Stimulated activated CD8-positive, alpha-beta memory T cell treated with anti-CD3 and anti-CD28 coated beads, Interleukin-4, amount 100 ng/mL, for 1 hour (primary cell): ENCODE measurements at places on chromosomes 5 and 9.

DNA sequence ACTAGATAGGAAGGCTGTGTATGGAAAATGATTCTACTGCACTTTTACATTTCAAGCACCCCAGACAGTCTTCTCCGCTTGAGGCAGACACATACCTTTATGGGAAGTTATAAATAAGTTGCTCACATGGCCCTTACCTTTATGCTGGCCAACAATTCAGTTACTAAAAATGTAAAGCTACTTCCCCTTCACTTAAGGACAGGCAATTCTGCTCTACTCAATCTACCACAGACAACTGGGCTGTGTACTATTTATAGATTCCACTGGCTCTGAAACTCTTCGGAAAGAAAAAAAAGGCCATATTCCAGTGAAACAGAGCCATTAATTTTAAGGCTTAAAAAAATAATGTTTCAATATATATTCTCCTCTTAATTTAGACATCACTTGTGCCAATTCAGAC lies 59.4 kb downstream of the ELAVL2 start:
- DNase-seq, result no peak

GRCh38 chr5:110973510-110973909 lies 98.0 kb upstream of the TSLP start:
- DNase-seq, result no peak

DNA sequence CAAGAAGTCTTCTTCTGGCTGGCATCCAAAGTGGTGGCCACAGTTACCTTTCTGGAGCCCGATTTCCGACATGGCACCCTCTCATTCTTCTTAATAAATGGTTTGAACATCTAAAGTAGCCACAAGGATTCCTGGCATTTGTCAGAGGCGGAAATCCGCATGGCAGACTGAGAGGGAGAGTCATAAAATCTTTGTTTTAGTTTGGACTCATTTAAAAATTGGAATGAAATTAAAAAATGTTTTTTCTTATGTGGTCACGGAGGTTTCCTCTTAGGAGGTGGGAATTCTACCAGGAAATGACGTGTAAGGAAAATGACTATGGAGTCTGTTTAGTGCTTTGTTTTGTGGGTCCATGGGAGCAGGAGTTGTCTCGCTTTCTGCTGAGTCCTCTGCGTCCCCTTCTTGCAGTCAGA lies 133.0 kb upstream of the PTCH1 start:
- no peak for DNase-seq

DNA sequence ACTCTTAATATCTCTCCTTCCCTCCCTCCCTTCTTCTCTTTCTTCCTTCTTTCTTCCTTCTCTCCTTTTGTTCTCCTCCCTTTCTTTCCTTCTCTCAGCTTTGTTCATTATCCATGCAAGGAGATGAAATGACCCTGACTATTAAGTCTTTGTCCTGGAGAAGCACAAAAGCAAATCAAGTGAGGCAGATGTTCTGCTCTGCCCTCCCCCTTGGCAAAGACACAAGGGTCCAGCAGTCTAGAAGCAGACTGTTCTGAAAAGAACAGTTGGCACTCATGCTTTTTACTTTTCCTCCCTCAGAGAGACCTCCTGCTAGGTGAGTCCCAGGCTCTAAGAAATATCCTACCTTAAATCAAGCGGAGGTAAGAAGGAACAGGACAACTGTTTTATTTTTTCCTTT lies 1067.6 kb upstream of the DMAC1 start:
- no peak for DNase-seq

- DNase-seq, result no peak
Observed at GRCh38 chr9:89411759-89412158, 86.2 kb downstream of the SEMA4D start.

- peak; percentile 58 for DNase-seq
Observed at GRCh38 chr5:179060116-179061008, at the start of gene ZNF354C. TSS of gene ZNF354C (plus strand) at chr5:179060373. CDS start at chr5:179062069, 1,696 bp downstream.

GRCh38 chr5:7941692-7942091 lies 72.7 kb downstream of the MTRR start:
- no peak for DNase-seq

DNA sequence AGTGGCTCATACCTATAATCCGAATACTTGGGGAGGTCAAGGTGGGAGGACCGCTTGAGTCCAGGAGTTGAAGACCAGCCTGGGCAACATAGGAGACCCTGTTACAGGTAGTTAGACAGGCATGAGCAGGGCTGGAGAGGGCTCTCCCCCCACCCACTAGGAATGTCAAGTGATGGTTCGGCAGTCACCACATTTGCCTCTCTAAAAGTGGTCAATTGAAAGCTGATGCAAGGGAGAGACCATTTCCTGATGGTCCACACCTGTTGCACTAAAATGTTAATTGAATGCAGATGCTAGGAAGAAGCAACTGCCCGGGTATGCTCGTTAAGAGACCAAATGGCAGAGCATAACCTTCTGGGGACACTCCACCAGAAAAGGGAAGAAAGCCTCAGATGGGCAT lies 82.7 kb downstream of the SFXN1 start:
- no peak for DNase-seq

DNA sequence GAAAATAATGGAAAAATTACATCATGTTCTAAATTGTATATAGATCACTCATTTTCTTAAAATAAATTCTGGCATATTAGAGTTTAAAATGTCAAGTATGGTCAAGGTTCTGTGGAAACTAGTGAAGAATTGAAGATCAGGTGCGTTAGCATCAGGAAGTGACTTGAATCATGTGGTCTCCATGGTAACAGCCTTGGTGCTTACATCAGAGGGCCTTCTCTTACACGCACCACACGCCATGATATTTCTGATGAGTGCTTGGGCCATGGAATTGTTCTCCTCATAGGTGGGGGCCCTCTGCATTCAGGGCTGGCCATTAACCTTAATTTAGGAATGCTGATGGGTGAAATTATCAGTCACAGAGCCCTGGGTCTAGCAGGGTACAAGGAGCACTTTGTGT lies 288.1 kb upstream of the EFNA5 start:
- no peak for DNase-seq

- no peak for DNase-seq
Observed at GRCh38 chr9:3447788-3448187, 78.0 kb downstream of the RFX3 start.

DNA sequence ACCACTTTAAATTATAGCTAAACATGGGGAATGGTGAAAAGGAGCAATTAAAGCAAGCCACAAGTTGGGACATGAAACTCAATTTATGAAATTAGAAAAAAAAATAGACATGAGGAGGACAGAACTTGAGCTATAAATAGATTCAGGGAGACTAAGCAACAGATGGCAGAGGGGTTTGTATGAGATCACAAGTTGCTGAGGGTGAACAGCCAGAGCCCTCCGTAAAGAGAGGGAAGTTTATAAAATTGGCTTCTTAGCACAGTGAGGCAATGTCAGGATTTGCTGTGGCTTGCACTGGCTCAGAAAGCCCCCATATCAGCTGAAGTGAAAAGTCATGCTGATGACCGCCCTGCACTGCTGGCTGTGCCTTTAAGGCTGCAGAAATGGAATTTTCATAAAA lies 443.4 kb upstream of the CD180 start:
- no peak for DNase-seq

DNA sequence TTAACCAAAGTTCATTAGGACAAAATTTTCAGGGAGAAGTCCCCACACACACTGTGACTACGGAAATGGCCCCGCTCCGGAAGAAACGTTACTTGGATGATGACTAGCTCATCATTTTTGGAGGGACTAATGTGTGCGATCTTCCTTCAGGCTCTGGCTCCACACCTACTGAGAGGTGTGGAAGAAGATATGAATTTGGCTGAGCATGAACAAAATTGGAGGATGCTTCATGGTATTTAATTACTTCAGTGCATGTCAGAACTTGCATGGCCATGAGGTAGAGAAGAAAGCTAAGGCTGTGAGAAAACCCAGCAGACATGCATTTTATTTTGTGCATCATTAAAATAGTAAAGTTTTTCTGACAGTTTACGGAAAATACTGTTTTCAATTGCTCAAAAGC lies 202.1 kb upstream of the TLE4 start:
- DNase-seq, result no peak

DNA sequence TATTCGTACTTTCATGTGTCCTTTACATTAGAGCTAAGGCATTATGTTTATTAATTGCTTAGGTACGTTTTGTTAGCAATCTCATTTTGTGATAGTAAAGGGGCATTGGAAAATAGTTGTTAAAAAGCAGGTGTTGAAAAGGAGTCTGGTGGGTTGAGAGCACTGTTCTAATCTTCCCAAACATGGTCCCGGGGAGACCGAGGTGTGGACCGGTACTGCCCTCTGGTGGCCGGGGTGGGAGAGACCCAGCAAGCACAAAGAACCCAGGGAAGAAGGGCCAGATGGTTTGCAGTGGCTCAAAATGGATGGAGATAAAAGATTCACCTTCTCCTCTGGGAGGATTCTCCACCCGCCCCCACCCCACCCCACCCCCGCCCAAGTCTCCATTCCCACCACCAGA lies 26.1 kb downstream of the IDNK start:
- DNase-seq, result peak; percentile 35

GRCh38 chr5:9790276-9790675 lies 160.1 kb upstream of the TAS2R1 start:
- no peak for DNase-seq

GRCh38 chr9:115034801-115035200 lies 83.2 kb downstream of the TNC start:
- DNase-seq, result no peak

DNA sequence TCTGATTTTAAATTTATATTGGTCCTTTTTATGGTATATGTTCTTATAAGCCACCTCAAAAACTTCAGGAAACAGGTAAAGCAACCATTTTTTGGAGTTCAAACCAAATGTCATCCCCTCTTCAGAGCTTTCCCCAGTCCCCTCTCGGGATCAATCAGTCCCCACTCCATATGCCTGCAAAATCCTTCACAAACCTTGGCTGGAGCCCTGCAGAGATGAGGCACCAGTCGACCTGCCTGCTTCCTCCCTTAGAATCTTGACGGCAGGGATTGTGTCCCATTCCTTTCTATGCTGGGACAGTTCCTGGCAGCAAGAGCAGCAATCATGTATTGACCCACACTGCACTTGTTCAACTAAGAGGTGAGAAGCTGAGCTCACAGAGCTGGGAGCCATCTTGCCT lies 22.6 kb downstream of the B4GALT1 start:
- no peak for DNase-seq

DNA sequence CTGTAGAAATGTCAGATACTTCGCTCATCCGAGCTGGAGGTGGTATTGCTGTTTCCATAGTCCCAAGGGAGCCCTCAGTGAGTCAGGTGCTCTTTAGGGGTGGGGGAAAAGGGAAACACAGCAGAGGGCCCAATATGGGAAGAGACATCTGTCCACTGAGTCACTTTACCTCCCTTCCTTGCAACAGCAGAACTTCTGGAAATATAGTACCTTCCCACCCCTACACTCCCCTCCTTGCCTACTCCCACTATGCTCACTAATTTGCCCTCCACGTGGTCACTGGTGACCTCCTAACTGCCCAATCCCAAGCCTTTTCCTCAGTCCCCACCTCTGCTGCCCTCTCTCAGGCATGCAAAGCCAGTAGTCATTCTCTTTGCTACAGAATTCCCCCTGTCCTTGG lies 1.9 kb downstream of the HK3 start:
- no peak for DNase-seq

DNA sequence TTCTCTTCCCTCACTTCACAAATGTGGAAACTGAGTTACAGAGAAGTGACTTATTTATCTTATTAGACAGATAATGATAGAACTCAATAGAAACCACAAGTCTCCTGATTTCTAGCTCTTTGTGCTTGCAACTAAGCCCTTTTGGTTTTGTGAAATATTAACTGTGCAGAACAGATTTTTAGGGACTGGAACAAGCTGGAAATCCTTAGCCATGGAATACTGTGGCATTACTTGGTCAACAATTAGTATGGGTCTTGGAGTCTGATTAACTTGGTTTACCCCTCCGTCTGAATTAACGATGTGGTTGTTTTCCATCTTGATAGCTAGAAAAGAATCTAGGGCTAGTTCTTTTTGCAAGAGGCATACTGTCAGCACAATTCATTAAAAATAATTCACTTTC lies 584 bp upstream of the KLF9 start:
- DNase-seq, result no peak

- no peak for DNase-seq
Observed at GRCh38 chr5:63613442-63613841, 348.8 kb downstream of the HTR1A start.

GRCh38 chr9:135348788-135349150 lies 130.8 kb upstream of the PPP1R26 start:
- no peak for DNase-seq
